T-helper 22 cell (primary cell): ENCODE measurements at places on chromosomes 5 and 9.

- no peak for DNase-seq
Observed at GRCh38 chr9:77099388-77099787, 77.9 kb upstream of the VPS13A start.

- no peak for DNase-seq
Observed at GRCh38 chr9:114283551-114284111, 39.3 kb upstream of the ORM1 start.

DNA sequence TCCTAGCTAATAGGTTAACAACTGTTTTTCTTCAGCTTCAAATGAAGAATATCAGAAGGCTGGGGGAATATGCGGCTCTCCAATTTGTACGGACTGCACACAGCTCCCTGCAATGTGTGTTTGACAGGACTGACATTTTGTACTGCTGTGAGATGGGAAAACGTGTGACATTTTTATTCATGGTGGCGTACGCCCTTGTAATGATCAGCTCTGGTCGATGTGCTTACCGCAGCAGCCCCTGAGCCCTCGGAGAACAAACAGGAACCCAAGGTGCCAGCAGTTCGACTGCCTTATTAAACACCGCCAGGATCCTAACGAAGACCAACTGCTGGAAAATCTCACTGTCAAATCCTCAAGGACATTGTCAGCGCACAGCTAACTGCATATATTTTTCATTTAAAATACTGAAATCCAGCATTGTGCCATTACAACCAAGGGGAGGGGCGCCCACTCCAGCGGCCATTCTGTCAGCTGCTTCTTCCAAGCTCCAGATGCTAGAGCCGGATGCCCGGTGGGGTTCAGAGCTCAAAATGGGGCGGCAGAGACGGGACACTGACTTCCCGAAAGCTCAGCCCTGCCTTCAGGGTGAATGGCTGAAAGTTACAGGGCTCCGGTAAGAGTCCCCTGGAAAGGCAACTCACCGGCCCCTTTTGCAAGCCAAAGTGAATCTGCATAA lies 66.8 kb downstream of the CRB2 start:
- no peak for DNase-seq

DNA sequence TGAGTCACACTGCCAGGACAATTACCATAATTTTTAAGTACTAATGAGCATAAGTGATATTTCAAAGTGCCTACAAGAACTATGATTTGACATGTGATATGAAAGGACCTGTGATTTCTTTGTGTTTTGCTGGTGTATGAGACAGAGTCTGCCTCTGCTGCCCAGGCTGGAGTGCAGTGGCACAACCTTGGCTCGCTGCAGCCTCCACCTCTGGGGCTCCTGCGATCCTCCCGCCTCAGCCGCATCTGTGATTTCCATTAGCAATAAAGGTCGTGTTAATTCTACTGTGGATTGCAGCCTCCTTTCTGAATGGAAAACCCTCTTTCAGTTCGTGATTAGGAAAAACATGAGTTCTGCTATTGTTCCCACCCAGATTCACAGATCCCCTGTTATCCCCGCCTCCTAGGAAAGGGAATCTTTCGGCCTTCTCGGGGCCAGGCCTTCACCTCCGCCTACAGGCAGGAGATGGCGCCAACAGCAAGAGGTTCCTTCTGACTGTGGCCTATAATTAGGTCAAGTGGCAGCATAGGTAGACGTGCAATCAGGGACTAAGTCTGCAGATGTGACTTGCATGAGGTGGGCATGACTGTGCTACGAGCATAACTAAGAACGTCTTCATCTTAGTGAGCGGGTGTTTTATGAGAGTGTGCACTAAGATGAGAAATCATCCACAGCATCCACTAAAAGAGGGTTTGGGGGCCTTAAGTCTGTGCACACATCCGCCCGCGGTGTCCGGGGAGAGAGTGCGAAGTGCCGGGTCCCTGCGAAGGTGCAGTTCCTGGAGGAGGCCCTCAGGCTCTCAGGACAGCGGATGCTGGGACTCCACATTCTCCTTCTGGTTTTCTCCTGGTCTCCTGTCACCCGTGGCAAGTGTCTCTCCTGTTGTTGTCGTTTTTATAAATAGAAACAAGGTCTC lies 23.1 kb downstream of the TRIM7 start:
- peak; percentile 51 for DNase-seq

DNA sequence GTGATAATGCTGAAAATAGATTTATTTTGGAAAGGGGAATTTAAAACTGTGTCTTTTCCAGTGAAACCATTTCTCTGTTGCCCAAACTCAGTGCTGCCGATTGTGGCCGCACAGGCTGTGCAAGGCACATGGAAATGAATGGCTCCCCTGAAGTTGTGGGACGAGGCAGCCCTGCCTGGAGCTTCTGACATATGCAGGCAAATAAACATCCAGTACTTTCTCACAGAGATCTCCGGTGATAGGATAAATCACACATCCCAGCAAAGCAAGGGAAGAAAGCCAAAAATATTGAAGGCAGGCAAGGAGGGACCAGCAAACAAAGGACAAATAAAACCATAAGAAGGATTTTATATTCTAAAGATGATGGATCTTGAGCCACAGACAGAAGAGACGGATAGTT lies 464.5 kb downstream of the MTRR start:
- no peak for DNase-seq

- DNase-seq: no peak
Observed at GRCh38 chr9:125674981-125675973, 31.7 kb downstream of the MAPKAP1 start.

DNA sequence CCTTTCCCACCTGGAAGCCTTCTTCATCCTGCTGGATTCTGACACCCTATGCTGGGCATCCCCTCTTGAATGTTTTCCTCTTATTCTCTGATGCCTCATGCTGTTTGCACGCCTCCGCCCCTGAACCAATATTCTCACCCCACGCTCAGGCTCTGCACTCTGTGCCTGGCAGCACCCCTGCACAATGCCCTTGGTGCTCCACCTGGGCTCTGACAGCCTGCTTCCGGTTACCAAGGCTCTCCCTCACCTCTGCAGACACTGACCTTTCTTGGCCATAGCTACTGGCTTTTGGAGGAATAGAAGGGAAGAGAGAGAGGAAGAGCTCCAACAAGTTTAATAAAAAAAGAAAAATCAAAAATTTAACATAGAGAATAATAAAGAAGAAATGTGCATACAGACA lies 108.7 kb upstream of the SHB start:
- DNase-seq: no peak

GRCh38 chr9:133948131-133948530 lies 44.0 kb downstream of the VAV2 start:
- no peak for DNase-seq

DNA sequence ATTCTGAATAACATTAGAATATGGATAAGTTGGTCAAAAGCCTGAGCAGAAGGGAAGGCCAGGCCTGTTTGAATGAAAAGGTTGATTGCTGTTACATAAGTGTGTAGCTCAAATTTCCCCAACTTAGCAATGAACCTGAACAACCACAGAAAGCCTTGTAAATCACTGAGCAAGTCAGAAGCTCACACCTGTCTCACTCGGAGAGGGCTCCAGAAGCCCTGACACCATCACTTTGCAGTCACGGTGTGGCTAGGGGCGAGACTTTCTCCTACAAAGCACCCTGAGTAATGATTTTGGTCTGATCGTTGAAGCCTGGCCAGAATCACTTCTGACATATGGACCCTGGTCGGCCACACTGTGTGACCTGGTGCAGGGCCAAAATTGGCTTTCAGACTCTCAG lies 62.0 kb downstream of the MTX3 start:
- no peak for DNase-seq
